ENCODE measurements at places on chromosomes 5 and 9.

DNA sequence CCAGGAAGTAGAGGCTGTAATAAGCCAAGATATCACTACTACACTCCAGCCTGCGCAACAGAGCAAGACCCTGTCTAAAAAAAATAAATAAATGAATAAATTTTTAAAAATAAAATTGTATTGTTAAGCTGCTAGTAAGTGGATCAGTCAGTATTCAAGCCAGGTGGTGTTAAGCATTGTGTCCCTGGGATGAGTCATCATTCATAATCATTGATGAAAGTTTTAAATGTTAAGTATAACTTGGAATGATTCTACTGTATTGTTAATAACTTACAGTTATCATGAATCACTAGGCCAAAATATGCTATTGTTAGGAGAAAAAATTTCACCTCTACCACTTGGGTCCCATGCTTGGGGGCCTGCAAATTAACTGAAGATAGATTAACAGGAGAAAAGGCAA lies 38.2 kb downstream of the MED10 start:
- DNase-seq, result no peak

DNA sequence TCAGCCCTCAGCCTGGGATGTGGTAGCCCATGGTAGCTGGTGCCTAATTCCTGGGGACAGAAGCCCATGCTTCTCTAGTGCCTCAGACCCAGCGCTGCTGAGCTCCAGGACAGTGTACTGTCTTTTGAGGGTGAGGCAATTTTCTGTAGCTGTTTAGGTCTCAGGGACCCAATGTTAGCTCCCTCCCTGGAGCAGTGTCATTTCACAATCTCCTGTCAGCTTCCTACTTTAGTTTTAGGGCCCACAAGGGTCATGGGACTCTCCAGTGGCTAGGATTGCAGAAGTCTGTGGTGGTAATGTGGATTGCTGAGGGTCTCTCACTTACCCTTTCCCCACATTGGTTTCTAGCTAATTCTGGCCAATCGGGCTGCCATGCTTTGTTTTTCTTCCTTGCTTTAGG lies 67.7 kb upstream of the CCL21 start:
- DNase-seq, result no peak

DNA sequence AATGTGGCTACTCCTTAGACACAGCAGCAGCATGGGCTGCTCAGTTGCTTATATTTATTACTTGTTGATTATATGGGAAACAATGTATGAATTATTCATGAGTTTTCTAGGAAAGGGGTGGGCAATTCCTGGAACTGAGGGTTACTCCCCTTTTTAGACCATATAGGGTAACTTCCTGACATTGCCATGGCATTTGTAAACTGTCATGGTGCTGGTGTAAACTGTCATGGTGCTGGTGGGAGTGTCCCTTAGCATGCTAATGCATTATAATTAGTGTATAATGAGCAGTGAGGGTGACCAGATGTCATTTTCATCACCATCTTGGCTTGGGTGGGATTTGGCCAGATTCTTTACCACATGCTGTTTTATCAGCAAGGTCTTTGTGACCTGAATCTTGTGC lies 734.6 kb upstream of the PTPRD start:
- DNase-seq, result no peak

DNA sequence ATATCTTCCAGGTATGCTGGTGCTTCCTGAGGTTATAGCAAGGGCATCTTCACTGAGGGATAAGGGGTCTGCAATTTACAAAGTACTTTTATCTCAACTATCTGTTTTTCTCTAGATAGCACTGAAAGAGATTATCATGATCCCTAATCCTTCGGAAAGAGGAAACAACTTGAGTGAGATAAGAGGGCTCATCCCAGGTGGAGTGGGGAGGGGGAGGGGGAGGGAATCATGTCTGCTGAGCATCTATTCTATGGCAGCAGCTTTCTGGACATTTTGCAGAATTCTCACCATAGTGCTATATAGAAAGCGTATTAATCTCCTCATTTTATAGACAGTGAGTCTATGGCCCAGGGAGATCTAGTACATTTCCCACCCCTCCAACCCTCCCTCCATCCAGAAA lies 5.9 kb downstream of the TNFSF15 start:
- DNase-seq, result no peak

DNA sequence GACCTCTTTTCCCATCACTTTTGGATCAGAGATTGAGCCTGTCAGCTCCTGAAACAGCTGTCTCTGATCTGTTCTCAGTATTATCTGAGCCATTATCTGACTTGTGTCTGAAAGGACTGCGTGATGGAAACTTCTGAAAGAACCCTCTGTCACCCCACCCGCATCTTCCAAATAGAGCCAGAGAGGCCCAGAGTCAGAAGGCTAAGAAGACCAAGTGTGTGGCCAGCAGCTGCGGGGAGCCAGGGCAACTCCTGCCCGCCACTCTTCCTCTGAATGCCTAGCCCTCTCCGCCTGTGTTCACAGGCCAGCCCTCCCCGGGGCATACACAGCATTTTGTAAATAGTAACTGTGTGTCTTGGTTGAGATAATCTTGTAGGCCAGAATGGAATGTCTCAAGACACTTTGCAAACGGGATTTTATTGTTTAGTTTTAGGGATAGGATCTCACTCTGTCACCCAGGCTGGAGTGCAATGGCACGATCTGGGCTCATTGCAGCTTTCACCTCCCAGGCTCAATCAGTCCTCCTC lies 92.7 kb downstream of the AOPEP start:
- no peak for DNase-seq

GRCh38 chr5:67536866-67537265 lies 340.3 kb upstream of the CD180 start:
- DNase-seq, result no peak
